ENCODE measurements at places on chromosomes 1 and 21.

GRCh38 chr1:109167001-109167506, 46.7 kb upstream of the SARS1 start:
- no peak for DNase-seq

DNA sequence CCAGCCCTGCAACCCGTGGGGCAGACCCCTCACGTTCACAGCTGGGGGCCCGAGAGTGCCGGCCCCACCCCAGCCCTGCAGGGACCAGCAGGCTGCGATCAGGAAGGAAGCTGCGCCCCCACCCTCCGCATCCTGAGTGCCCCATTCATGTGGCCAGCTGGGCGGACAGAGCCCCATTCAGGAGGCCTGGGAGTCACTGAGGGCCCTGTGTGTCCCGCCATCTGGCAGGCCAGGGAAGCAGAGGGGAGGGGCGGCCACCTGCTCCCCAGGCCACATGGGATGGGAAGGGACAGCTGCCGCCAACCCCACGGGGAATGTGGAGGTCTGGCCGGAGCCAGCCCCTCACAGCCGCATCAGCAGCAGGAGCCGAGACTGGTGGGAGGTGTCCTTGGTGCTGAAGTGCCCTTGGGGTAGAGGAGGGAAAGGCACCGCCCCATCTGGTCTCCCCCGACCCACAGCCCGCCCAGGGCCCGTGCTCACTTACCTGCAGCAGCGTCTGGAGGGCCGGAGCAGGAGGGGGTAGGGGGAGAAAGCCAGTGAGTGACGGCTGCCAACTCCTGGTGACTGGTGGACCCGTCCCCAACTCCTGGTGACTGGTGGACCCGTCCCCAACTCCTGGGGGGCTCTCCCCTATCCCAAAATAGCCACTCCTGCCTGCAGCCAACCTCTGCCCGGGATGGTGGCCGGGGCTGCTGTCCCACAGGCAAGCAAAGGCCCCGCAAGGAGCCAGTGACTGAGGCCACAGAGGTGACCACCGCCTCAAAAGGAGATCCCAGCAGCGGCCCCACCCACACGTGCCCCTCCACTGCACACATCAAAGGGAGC, 8.7 kb downstream of the ACAP3 start:
- peak; percentile 97 for DNase-seq

GRCh38 chr21:38264571-38264970, 7.8 kb downstream of the KCNJ15 start:
- no peak for DNase-seq

- DNase-seq = no peak
Measured at GRCh38 chr1:201566933-201567801, 28.2 kb downstream of the NAV1 start.

DNA sequence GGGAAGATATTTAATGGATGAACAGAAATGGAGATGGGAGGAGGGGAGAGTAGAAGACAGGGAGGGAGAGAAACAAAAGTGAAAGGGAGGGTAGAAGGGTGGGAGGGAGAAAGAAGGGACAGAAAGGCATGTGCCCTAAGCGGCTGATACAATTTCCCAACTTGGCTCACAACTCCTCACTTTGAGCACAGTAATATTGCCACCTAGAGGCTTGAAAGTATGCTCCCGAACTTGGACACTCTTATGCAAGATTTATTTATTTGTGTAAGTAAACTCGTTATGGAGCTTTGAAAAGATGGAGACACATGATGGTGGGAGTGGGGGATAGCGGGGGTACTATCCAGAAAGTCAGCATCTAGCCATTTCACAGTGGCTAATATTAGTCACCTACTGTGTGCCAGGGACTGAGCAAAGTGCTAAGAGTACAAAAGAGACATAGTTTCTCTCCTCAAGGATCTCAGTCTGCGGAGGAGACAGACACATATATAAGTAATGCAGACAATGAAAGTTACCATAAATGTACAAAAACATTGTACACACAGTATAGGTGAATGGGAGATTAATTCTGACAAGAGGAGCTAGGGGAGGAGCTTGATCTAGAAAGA, 189.7 kb downstream of the SEC16B start:
- no peak for DNase-seq

- no peak for DNase-seq
Measured at GRCh38 chr1:234520908-234521817, 42.2 kb upstream of the TARBP1 start.

GRCh38 chr1:22971161-22971560, 1.5 kb downstream of the LACTBL1 start:
- DNase-seq = no peak

- DNase-seq = no peak
Measured at GRCh38 chr1:97151651-97152050, 430.1 kb downstream of the PTBP2 start.

DNA sequence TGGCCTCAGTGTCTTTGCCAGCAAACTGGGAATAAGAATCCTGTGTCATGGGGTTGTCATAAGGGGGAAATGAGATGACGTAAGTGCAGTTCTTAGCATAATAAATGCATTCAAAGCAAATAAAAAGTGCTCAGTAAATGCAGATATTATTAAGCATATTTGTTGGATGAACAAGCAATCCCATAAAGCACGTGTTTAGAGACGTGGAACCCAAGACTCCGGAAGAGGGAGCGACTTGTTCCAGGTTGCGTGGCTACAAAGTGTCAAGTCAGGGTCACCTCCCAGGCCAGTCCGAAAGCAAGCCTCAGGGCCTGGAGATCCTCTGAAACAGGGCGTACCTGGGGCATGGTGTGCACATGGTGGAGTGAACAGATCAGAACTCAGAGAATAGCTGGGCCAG, 58.0 kb upstream of the LAPTM5 start:
- no peak for DNase-seq

DNA sequence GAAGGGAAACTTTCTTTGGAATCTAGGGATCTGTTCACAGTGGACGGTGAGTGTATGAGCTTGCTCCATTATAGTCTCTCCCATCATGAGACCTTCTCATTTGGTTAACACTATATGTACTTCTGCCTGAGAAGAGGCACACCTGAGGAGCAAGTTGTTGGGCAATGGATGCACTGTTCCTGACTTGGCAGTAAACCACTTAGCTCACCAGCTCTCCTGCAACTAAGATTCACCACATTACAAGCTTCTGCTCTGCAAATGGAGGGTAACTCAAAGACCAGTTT, 10.2 kb downstream of the MACF1 start:
- DNase-seq = no peak

GRCh38 chr21:34865400-34866241, 183.5 kb downstream of the RUNX1 start:
- DNase-seq = no peak

- DNase-seq = no peak
Measured at GRCh38 chr1:67544921-67545320, 114.7 kb upstream of the SERBP1 start.

- no peak for DNase-seq
Measured at GRCh38 chr1:169809370-169810095, 14.8 kb upstream of the METTL18 start.

Measured in substantia nigra (tissue), 51 donors.